Stimulated activated CD4-positive, alpha-beta T cell treated with anti-CD3 and anti-CD28 coated beads, Interleukin-1b, Interleukin-23, amount 100 ng/mL, for 1 hour (primary cell): ENCODE measurements at places on chromosomes 1 and 21.

- no peak for DNase-seq
Measured at GRCh38 chr1:87512431-87512830, 183.8 kb downstream of the LMO4 start.

- DNase-seq: no peak
Measured at GRCh38 chr1:11837767-11838348, 9.7 kb downstream of the NPPA start.

DNA sequence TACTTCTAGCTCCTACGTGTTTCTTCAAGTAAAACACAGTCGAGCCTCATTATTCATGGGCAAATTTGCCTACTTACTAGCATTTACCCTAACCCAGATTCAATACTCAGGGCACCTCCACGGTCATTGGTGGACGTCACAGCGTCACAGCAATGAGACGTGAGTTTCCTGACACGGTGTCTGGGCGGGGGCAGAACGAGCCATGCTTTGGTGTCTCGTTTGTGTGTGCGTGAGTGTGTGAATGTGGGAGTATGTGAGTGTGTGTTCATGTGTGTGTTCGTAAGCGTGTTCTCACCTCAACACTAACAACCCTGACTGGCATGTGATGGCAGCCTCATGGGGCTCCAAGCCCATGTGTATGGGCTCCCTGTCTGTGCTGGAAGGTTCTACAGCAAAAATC is 17.5 kb upstream of the COL18A1 start:
- no peak for DNase-seq

DNA sequence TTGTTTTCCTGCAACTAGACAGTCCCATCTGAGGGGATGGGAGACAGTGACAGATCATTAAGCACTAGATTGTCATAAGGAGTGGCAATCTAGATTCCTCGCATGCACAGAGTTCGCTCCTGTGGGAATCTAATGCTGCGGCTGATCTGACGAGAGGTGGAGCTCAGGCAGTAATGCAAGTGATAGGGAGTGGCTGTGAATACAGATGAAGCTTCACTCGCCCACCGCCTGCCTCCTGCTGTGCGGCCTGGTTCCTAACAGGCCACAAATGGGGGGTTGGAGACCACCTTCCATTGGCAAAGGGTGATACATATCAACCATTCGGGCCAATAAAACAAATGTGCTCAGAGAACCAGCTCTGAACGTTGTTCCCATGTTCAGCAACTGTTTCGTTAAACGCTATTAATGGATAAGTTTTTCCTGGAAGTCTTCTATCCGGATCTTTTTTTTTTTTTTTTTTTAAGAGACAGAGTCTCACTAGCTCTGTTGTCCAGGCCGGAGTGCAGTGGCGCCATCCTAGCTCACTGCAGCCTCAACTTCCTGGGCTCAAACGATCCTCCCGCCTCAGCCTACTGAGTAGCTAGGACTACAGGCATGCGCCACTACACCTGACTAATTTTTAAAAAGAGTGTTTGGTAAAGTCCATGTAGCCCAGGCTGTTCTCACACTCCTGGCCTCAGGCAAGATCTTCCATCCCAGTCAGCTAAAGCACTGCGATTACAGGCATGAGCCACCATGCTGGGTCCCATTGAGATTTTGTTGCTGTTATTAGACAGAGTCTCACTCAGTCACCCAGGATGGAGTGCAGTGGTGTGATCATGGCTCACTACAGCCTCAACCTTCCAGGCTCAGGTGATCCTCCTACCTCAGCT is 8.7 kb upstream of the RSRP1 start:
- DNase-seq: no peak
